ENCODE measurements at places on chromosomes 3 and 15.

DNA sequence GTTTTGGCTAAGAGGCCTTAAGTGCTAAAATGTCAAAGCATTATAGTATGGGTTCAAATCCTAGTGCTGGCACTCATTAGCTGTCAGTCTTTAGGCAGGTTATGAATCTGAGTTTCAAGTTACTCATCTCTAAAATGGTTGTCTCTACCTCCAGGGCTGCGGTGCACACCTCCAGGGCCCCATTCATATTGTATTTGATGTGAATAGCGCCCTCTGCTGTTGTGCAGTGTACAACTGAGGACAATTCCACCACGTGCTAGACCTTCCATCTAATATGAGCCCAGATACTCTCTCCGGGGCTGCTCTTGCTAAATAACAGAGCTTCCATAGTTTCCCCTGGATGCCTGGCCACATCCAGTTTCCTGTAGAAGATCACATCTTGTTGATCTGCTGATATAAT is 54.3 kb downstream of the OXNAD1 start:
- peak; percentile 70 for DNase-seq

DNA sequence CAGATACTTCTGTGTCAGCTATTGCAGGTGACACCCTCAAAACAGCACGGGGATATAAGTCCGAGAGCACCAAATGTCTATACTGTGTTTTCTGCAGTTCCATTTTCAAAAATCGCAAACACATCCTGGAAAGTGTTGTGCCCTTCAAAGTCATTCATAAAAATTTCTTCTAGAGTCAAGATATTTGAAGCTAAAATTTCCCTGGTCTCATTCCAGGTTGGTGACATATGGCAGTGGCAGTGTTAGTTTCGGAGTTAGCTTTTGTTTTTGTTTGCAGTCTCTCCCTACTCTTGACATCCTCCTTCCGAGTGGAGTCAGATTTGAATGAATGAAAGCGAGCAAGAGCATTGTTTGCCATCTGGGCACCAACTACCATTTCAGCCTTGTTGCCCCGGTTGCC is 3.2 kb upstream of the FSIP1 start:
- no peak for DNase-seq

GRCh38 chr15:83380682-83381081 is 66.5 kb upstream of the SH3GL3 start:
- no peak for DNase-seq

GRCh38 chr3:117450026-117450425 is 740.4 kb downstream of the TUSC7 start:
- no peak for DNase-seq

DNA sequence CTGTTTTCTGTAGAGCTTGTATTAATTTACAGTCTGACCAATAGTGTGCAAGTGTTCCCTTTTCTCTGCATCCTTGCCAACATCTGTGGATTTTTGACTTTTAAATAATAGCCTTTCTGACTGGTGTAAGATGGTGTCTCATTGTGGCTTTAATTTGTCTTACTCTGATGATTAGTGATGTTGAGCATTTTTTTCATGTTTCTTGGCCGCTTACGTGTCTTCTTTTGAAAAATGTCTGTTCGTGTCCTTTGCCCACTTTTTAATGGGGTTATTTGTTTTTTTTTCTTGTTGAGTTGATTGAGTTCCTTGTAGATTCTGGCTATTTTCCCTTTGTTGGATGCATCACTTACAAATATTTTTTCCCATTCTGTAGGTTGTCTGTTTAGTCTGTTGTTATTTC is 7.6 kb upstream of the ACOX2 start:
- no peak for DNase-seq

DNA sequence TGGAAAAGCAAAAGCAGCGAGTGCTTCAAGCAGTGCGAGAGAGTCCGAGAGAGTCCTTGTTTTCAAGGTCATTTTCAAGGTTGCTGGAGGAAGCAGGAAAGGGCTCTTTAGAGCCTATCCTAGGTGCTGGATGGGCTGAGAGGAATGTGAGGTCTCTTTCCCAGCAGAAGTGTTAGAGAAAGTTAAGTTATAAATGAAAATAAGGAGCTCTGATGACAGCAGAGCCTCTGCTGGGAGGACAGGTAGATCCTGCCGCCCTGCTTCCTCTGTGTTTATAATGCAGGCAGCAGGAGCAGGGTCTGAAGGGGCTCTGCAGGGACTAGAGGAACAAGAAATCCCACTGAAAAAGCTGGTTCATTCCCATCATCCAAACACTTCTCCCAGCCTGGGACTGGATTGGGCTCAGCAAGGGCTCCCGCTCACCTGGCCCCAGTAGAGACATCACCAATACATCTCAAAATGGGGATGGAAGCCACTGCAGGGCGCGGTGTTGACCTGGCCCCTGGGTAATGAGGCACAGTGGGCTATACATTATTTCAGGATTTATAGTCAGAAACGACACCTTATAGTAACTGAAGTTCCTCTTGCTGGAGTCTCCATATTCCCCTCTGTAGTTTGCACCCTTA is 41.5 kb upstream of the RAB6B start:
- DNase-seq, result no peak

GRCh38 chr3:196656213-196656612 is 16.7 kb downstream of the NRROS start:
- no peak for DNase-seq

DNA sequence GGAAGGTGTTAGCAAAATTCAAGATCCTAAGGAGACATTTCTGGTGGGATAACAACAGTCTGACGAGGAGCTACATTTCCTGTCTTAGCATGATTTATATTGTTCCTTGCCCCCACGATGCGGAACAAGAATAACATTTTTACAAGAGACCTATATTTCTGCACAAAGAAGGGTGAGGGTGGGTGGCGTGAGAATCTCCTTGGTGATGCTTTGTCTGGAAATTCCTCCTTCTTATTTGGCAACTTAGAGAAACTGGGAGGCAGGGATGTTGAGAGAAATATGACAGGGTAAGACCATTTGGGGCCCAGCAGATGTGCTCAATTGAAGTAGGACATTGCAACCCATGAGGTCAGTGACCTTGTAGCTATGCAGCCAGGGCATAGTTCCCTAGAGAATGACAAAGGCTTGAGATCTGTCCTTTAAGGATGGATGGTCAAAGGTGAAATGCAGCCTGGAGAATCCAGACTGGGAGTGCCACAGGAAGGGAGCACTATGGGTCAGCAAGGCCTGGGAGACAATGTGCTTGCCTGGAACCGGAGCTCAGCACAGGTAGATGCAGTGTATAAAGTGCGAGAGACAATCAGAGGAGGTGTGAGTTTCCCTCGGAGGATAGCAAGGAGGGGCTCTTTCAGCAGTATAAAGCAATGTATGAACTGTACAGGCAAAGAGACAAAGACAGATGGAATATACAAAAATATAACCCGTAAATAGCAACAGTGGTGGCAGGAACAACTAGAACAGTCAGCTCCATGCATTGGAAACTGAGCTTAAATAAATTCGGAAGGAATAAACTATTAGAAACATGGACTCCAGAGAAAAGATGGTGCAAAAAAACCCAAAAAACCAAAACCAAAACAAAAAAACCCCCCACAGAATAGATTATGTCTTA is 317.6 kb upstream of the TBL1XR1 start:
- no peak for DNase-seq

- DNase-seq, result peak; percentile 75
Observed at GRCh38 chr15:79923079-79923514, 26.3 kb upstream of the MTHFS start.

GRCh38 chr15:94327356-94327936 is 96.1 kb downstream of the MCTP2 start:
- DNase-seq, result no peak

GRCh38 chr3:184290331-184290730 is 8.7 kb upstream of the PSMD2 start:
- no peak for DNase-seq

DNA sequence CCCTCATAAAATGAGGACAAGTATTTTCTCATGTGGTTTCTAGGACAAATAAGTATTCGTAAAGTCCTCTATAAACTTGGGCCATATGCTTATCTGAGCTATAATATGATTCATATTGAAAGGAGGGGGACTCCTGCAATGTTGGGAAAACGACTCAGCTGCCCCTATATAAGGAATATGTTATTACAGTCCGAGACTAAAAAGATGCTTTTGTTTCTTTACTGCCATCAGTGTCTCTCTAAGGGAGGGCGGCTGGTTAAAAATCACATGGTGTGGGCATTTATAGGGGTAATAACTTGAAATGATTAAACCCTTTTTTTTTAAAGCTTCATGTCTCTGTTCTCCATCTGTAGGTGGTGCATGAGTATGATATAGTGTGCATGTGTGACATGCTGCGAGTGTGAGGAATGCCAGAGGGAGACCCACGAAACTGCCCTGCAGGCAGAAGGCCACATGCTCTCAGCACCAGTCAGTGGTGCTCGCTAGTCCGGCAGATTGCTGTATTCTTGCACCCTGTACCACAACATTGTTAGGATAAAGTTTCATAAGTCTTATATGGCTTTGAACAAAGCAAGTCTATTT is 256.0 kb upstream of the CTDSPL start:
- DNase-seq, result no peak

DNA sequence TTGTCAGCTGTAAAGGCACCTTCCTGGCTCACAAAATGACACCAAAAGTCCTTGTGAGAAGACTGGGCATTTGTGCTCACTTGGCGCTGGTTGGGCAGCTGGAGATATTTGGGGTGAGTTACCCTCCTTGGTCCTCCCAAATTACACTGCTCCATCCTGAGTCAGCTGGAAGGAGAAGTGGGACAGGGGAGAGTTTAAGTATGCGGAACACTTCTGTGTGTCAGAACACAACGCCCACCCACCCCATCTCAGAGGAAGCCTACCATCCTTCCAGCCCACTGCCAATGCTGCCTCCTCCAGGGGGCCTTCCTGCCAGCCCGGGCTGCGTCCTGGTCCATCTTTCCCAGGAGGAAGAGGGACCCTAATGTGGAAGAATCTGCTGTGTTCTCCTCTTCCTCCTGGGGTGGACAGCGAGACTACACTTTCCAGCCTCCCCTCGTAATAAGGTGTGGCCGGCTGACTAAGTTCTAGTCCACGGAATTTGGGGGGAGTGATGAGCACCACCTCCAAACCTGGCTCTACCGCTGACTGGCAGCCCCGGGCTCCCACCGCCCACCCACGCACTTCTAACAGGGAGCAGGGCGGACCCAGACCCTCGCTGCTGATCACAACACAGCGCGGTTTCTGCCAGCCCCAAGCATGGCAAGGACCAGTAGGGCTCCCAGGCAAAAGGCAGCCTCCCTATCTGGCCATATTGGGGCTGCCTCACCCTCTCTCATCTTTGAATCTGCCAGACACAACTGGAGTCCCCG is 265.0 kb downstream of the XXYLT1 start:
- DNase-seq, result no peak

GRCh38 chr3:138362538-138362937 is 14.2 kb downstream of the MRAS start:
- DNase-seq, result no peak

Measured in activated T-cell treated with anti-CD3 and anti-CD28 coated beads, Interleukin-2, amount 50 U/mL, for 1 hour (primary cell).